ENCODE measurements at places on chromosomes 16 and 17.

DNA sequence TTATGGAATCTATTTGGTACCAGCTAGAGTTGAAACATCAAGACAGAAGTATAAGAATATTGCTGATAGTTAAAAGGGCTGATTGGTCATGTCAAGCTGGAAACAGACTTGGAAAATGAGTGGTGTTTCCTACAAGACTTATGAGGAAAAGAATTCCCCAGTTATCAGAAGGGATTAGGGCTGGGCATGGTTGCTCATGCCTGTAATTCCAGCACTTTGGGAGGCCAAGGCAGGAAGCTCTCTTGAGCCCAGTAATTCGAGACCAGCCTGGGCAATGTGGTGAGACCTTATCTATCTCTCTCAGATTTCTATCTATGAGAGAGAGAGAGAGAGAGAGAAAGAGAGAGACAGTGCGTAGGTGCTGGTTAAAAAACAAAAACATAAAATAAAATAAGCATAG lies 139.5 kb upstream of the PMFBP1 start:
- no peaks in the 10 kb centered on the region for H3K4me1 ChIP-seq
- no peak overlapping the region for H3K4me3 ChIP-seq
- no peaks in the 10 kb centered on the region for H3K27me3 ChIP-seq
- H3K36me3 ChIP-seq, result no peaks in the 10 kb centered on the region
- no peak overlapping the region for H3K27ac ChIP-seq

DNA sequence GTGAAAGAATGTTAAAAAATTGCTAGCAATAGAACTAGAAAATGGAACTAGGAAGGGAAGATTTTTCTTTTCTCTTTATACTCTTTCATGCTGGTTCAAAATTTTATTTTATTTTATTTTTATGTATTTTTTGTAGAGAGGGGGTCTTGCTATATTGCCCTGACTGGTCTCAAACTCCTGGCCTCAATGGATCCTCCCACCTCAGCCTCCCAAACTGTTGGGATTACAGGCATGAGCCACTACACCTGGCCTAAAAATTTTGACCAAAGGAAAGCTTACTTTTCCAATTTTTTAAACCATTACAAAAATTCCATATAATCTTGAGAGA lies 10.0 kb upstream of the TERF2 start:
- H3K4me1 ChIP-seq, result peaks cover 17% of the 10 kb centered on the region
- no peak overlapping the region for H3K4me3 ChIP-seq
- H3K27me3 ChIP-seq, result no peaks in the 10 kb centered on the region
- no peak overlapping the region for H3K27ac ChIP-seq
- H3K36me3 ChIP-seq, result no peaks in the 10 kb centered on the region

GRCh38 chr17:4987767-4988567 lies 492 bp upstream of the CAMTA2 start:
- H3K36me3 ChIP-seq, result peaks cover 3% of the 10 kb centered on the region
- H3K4me3 ChIP-seq, result peak overlapping the region; percentile 98
- H3K27me3 ChIP-seq, result no peaks in the 10 kb centered on the region
- H3K27ac ChIP-seq, result peak overlapping the region; percentile 87
- DNase-seq, result no peak

- H3K36me3 ChIP-seq, result no peaks in the 10 kb centered on the region
- no peaks in the 10 kb centered on the region for H3K27me3 ChIP-seq
Observed at GRCh38 chr17:50051082-50051576, 4.8 kb upstream of the ITGA3 start.

DNA sequence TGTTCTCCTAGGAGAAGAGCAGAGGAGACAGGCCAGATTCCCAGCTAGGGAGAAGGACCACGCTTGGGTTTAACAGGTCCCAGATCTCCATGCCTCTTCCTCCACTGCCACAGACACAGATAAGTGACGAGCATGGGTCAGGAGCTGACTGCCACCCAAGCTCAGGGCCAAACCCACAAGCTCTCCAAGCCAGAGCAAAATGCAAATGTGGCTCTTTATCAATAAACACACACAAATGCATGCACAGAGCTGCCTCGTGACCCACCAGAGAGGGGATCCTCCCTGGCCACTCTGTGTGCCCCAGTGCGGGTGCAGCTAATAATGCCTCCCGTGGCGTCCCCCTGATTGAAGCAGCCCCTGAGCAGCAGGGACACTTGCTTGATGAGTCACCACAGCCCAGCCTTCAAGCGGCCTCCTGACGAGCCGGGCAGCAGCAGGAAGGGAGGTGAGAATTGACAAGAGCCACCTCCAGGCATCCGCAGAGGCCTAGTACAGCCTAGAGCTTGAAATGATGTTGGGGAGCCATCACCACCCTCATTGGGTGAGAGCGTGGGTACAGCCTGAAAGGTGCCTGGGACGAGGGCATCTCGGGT lies 143.9 kb downstream of the CCDC182 start:
- no peaks in the 10 kb centered on the region for H3K36me3 ChIP-seq
- DNase-seq, result peak; percentile 28
- no peak overlapping the region for H3K4me3 ChIP-seq
- H3K27ac ChIP-seq, result no peak overlapping the region

DNA sequence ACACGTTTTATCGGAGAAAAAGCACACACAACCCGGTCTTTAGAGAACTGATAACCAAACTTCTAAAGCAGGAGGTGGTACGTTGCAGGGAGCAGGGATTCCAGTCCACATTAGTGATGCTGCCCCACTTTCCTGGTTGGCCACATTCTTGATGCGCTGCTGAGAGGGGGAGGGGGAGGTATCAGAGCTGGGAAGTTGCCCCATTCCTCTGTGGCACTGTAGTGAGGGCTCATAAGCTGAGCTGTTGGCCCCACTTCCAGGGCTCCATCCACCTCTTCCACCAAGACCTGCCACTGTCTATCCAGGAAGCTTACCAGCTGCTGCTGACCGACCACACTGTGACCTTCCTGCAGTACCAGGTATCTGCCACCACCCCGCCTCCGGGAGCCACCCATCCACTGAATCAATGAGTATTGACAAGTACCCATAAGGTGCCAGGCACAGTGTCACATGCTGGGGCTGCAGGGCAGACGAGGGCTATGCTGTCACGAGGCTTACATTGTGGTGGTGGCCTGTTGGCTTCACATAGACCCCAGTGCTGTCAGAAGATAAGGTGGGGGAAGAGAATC lies 1.1 kb downstream of the TSEN54 start:
- peak overlapping the region; percentile 81 for H3K4me3 ChIP-seq
- peaks cover 1% of the 10 kb centered on the region for H3K36me3 ChIP-seq
- H3K27ac ChIP-seq, result no peak overlapping the region
- no peaks in the 10 kb centered on the region for H3K27me3 ChIP-seq

DNA sequence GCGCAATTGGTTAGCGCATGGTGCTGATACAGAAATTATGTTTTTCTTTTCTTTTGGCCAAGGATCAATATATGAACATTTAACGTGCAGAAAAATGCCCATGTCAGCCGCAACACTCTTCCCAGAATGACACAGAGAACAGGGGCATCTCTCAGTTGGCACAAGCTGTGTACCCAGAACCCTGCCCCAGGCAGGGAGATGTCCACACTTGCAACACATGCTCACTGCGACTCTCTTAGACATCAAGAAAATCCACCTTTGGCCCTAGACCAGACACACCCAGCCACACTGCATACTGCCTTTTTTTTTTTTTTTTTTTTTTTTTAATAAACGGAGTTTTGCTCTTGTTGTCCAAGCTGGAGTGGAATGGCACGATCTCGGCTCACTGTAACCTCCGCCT lies 17.0 kb downstream of the PITPNA start:
- H3K4me3 ChIP-seq, result no peak overlapping the region
- no peak for DNase-seq
- H3K27ac ChIP-seq, result no peak overlapping the region

DNA sequence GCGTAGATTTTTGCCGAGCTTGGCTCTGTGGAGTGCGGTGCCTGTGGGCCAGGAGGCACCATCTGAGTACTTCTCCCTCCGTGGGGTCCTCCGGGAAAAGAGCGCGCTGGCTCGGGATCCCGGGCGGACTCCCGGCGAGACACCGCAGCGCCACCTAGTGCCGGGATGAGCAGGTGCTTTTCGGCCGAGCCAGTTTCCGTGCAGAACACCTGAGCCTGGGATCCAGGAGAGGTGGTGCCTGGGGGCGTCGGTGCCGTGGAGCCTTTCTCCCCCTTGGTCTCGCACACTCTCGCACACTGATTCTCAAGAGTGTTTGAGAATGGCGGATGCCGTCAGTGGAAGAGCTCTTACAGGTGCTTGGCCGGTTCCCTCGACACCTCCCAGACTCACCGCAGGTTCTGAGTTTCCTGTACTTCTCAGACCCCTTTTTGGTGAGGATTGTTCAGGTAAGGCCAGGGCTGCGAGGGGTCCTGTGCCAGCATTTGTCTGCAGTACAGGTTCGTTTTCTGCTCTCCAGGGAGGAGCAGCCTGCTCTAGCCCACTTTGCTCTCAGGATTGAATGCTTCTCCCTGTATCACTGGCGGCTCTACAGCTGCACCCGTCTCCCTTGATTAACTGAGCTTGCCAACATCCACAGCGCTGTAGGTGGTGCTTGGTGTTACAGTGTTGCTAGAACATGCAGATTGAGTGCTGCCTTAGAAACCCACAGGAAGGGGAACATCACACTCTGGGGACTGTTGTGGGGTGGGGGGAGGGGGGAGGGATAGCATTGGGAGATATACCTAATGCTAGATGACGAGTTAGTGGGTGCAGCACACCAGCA lies 23.3 kb downstream of the TBCD start:
- H3K4me3 ChIP-seq, result peak overlapping the region; percentile 25
- H3K27ac ChIP-seq, result no peak overlapping the region
- DNase-seq, result peak; percentile 40

DNA sequence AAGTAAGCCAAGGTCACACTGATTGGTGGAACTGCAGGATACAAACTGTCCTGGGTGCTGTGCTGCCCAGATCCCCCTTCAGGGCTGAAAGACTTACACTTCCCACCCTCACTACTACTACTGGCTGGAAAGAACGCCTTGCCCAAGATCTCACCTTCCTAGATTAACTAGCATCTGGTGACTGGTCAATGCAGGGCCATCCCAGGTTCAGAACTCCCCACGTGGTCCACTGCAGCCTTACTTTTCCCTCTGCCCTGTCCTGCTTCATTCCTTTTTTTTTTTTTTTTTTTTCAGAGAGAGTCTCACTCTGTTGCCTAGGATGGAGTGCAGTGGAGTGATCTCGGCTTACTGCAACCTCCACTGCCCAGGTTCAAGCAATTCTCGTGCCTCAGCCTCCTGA lies 2.3 kb upstream of the PDZD9 start:
- peaks cover 8% of the 10 kb centered on the region for H3K4me1 ChIP-seq
- DNase-seq, result no peak
- no peak overlapping the region for H3K4me3 ChIP-seq

GRCh38 chr17:12048843-12049473 lies 28.3 kb downstream of the MAP2K4 start:
- no peaks in the 10 kb centered on the region for H3K36me3 ChIP-seq
- no peak for DNase-seq
- H3K27ac ChIP-seq, result no peak overlapping the region
- peaks cover 5% of the 10 kb centered on the region for H3K4me1 ChIP-seq

DNA sequence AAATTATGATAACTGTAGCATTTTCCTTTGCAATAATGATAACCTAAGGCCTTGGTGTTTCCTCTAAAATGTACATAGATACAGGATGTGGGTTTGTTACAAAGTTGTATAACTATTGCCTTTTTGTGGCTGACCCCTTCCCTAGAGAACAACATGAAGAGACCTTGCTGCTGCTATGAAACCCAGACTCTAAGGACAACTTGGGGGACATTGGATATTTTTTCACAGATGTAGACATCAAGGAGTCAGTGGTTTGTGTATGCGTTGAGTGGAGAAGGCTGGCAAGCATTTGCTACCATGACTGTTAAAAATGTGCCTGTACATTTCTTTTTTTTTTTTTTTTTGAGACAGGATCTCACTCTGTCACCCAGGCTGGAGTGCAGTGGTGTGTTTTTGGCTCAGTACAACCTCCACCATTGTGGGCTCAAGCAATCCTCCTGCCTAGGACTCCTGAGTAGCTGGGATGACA lies 12.3 kb downstream of the HMOX2 start:
- H3K27me3 ChIP-seq, result no peaks in the 10 kb centered on the region
- peaks cover 15% of the 10 kb centered on the region for H3K4me1 ChIP-seq
- no peak for DNase-seq
- H3K36me3 ChIP-seq, result no peaks in the 10 kb centered on the region
- no peak overlapping the region for H3K4me3 ChIP-seq

DNA sequence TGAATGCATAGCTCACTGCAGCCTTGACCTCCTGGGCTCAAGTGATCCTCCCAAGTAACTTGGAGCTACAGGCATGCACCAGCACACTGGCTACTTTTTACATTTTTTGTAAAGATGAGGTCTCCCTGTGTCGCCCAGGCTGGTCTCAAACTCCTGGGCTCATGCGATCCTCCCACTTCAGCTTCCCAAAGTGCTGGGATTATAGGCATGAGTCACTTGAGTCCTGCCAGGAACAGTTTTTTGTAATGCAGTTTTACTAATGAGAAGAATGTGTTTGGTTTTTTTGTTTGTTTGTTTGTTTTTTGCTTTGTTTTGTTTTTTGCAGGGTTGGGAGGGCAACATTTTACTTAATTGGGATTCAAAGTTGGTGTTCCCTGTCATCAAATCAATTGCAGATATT lies 22.2 kb downstream of the SOST start:
- H3K27me3 ChIP-seq, result no peaks in the 10 kb centered on the region
- no peak for DNase-seq
- H3K27ac ChIP-seq, result no peak overlapping the region
- H3K4me3 ChIP-seq, result no peak overlapping the region
- peaks cover 2% of the 10 kb centered on the region for H3K4me1 ChIP-seq
- H3K36me3 ChIP-seq, result no peaks in the 10 kb centered on the region

- no peak overlapping the region for H3K27ac ChIP-seq
- H3K27me3 ChIP-seq, result peaks cover 3% of the 10 kb centered on the region
- no peak for DNase-seq
- no peak overlapping the region for H3K4me3 ChIP-seq
- no peaks in the 10 kb centered on the region for H3K36me3 ChIP-seq
- H3K4me1 ChIP-seq, result no peaks in the 10 kb centered on the region
Observed at GRCh38 chr16:11390573-11391495, 45.6 kb downstream of the RMI2 start.

- H3K4me3 ChIP-seq, result no peak overlapping the region
- H3K27me3 ChIP-seq, result no peaks in the 10 kb centered on the region
- DNase-seq, result no peak
- peaks cover 9% of the 10 kb centered on the region for H3K36me3 ChIP-seq
- H3K27ac ChIP-seq, result no peak overlapping the region
Observed at GRCh38 chr16:84608282-84608681, 9.6 kb downstream of the COTL1 start.

- H3K36me3 ChIP-seq, result no peaks in the 10 kb centered on the region
- DNase-seq, result peak; percentile 18
- no peak overlapping the region for H3K27ac ChIP-seq
- peaks cover 17% of the 10 kb centered on the region for H3K27me3 ChIP-seq
- peak overlapping the region; percentile 84 for H3K4me3 ChIP-seq
Observed at GRCh38 chr16:81446907-81447268, 2.3 kb downstream of the CMIP start.

All from fibroblast of lung (primary cell).